ENCODE measurements at places on chromosomes 1 and 21. TPM values are rescaled to one million over a fixed set of nuclear protein-coding genes. Genes with fewer than 3 reads are reported as not detected.

DNA sequence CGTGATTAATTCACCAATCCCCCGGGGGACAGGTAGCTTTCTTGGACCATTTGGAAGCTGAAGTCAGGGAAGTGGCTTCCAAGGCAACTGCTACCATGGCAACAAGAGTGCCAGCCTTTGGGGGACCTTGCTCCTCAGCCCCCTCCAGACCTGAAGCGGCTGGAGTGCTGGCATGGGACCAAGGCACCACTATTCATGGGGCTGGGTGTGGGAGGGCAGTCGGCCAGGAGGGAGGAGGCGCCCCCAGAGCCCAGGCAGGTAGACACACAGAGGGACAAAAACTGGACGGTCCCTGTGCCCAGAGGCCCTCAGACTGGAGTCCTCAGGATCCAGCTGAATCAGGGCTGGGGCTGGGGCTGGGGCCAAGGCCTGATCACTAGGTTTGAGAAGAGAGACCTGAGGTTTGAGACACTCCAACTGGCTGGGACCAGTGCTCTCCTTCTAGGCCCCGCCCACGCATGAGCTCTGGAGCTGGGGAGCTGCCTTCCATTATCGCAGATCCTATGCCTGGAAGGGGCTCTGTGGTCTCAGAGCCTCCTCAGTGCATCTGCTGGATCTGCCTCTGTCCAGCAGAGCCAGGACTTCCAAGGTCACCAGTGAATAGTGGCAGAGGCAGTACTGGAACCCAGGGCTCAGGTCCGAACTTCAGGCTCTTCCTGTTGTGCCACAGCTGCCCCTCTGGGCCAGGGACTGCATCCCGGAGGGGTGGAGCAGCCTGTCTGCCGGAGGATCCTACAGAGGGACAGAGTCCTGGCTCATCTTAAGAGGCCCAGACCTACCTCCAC is 3.3 kb upstream of the KNCN start:
- no peak for DNase-seq

DNA sequence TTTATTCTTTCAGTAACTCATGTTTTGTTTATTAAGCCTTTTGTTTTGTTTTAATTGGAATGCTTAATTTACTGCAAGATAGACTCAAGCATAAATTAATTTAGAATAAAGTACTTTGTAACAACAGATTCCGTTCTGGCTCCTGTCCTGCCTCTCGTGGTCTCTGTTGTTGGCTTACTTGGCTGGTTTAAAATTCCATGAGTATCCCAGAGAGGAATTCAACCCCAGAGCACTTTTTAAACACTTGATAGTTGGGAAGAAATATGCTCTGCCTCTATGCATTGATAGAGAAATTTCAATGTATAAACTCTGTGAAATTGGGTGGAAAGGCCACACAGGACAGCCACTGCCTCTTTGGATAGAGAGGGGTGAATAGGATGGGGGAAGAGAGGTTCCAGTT is 89.7 kb downstream of the ATP5PO start:
- DNase-seq = peak; percentile 83

DNA sequence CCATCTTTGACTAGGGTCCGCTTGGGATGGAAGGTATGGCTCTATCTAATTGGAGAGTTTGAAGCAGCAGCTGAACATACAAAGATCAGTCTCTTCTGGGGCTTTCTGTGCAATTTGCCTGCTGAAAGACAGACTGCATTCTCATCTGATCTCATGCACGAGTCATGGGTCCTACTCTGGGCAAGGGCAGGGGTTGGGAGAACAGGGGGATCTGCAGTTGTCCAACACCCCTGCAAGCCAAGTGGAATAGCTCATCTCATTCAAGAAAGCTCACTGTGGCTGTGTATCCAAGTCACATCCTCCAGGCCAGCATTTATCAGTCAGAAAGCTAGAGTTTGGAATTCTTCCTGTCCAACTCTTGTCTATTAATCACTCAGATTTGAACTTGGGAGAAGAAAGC is 177.2 kb upstream of the C8B start:
- no peak for DNase-seq

DNA sequence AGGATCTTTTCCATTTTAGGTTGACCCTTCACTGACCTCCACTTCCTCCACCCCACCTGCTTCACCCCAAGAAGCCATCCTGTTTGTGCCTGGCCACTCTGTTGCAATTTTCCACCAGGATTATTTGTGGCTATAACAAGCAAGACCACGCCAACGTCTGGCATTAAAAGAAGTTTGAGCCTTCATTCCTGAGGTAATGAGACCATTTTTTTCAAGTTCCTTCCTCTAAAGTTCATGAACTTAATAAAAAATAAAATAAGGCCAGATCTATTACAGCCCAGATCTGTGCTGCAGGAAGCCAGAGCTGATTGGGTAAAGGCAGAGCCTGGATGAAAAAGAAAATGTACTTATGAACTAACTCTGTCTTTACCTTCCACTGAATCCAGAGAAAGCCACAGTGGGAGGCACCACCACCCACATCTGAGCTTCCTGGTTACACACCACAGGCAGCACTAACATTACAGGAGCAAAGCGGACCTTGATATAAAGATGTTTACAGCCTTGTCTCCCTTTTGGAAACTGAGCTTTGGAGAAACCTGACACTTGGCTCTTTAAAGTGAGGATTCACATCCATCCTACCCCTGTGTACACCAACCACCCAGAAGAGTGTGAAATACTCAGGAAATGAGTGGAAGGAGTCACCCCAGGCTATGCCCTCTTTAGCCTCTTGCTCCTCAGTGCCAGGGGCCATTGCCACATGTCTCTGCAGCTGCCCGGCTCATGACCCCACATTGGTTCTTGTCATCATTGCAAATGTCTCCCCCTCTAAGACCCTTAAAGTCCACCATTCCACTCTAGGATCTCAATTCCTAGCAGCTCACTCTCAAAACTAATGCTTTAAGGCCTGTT is 293.6 kb downstream of the PLPP3 start:
- DNase-seq = no peak

- no peak for DNase-seq
Observed at GRCh38 chr1:11507309-11507708, 28.4 kb downstream of the DISP3 start.

DNA sequence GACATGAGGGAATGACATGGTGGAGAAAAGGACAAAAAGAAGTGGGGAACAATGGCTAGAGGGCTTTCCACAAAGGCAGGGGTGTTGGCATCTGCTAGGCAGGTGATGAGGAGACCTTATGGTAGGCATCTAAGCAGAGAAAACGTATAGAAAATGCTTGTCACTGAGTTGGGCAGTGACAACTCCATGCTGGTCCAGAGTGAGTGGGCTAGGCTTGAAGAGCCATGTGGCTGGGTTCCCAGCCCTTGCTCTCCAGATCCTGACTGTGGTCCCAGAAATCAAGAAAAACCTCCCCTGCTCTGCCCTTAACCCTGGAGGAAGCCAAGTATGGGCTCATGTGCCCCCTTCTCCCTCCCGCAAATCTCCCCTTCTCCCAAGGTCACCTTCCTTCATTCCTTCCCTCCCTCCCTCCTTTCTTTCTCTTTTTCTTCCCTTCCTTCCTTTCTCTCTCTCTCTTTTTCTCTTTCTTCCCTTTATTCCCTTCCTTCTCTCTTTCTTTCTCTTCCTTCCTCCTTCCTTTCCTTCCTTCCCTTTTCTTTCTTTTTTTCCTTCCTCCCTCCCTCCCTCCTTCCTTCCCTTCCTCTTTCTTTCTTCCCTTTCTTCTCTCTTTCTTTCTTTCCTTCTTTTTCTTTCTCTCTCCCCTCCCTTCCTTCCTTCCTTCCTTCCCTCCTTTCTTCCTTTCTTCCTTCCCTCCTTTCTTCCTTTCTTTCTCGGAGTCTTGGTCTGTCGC is 102.8 kb downstream of the NAV1 start:
- peak; percentile 68 for DNase-seq

DNA sequence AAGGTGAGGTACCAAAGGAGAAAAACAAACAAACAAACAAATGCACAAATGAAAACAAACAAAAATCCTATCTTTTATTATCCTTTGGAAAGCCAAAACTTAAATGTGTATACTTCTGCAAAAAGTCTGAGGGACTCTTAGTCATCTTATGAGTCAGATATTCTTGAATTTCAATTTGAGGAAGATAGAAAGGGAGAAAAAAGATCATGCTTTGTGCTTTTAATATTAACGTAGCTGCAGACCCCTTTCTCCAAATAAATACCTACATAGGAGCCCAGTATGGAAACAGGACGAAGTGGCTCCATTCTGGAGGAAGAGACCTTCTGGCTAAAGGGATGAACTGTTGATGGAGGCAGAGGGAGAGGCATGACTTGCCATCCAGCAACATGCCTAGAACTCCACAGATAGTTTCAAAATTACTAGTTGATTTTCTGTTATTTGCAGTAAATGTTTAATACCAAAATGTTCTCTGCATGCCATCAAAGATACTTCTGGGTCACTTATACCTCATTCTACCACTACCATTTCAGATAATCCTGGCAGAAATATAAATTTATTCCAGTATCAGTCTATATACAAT is 25.4 kb downstream of the NUP210L start:
- peak; percentile 67 for DNase-seq

DNA sequence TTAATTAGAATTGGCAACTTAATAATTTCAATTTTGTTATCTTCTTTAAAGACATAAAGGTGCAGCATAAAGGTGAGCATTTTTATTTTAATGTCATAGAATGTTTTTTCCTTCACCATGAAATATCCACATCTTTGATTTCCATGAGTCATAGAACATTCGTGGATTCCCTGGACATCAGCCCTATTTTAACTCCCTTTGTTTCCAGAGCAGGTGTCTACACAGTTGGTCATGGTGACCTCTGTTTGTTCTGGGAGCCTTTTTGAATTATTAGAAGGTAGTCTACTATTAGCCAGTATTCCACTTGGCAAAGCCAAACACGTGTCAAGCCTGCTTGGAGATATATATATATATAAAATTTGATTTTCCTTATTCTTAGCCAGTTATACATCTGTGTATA is 572.9 kb downstream of the LTN1 start:
- DNase-seq = no peak

DNA sequence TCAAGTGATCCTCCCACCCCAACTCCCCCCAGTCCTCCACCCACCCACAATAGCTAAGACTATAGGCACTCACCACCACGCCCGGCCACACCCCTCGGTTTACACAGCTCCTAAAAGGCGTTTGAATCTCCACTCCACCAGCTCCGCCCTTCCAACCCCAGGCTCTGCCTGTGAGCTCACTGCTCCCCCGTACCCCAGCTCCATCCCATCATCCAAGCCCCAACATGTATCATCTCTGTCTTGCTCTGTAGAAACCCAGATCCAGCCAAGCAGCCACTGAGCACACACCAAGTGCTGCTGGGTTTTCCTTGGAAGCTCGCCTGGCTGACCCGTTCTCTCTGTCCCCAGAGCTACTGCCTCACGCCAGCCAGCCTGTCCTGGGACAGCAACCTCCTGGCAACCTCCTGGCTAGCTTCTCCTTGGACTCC is 12.0 kb upstream of the S100A2 start:
- peak; percentile 86 for DNase-seq

DNA sequence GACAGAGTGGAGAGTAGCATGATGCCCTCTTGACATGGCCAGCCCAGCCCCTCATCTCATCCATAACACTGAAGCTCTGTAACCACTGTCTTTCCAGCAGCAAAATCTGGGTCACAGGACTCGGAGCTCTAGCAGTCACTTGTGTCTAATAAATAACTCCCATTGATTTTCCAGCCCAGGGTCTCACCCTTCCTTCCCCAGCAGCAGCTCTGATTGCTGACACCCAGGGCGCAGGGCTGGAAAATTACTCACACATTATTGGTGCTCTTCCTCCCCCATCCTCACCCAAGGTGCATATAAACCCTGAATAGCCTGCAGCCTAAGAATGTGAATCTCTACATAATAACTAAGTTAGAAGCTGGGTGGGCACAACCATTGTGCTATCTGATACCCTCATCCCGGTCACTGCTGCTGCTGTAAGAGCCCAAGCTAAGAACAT is 21.1 kb upstream of the OR10J5 start:
- no peak for DNase-seq

GRCh38 chr1:214031267-214031650 is 43.5 kb downstream of the PROX1 start:
- no peak for DNase-seq

DNA sequence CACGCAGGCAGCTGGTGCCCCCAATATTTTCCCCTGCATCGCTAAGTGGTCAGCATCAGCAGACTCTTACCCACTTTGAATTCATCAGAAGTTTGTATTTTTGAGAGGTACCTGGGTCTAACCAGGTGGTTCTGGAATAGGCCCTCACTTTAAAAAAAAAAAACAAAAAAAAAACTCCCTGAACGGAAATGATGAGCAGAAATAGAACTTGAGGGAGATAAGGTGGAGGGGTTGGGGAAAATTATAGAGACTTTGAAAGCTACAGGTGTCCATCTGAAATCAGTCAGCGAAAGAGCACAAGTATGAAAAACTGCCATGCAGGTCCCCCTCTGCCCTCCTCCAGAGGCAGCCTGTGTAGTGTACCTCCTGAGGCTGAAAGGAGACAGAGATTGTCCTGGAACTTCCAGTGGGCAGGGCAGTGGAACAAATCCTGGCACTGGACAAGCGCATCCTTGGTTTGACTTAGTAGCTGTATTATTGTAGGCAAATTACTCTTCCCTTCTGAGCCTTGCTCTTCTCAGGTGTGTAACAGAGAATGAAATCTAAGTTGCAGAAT is 1.2 kb downstream of the SLAMF7 start:
- no peak for DNase-seq

- no peak for DNase-seq
Observed at GRCh38 chr1:110628323-110629105, 22.4 kb upstream of the KCNA2 start.

DNA sequence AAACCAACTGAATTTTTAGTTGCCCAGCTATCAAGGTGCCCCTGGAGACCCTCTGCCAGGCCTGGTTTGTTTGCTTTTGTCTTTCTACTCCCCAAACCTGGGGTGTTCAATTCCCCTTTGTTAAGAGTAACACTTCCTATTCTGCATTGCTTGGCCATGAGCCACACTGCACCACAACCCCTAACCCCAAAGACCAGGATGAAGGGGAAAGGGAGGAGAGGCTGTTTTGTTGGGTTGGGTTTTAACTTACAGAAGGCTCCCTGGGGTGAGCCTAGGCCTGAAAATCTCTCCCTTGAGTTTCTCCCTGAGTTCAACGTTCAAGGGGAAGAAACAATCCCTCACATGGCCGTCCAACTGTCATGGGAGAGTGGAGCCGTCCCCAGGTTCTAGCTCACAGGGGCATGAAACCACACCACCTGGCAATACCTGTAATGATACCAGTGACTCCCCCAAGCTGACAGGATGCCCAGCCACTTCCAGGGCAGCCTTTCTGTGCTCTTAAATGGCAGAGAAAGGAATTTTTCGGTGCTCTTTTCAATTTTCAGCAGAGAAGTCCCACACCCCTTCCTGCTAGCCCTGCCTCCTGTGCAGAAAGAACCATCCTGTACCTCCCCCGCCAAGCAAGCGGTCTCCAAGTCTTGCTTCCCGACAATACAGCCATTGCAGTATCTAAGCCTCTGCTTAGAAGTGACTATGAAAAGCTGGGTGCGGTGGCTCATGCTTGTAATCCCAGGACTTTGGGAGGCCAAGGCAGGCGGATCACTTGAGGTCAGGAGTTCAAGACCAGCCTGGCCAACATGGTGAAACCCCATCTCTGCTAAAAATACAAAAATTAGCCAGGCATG is 14.9 kb downstream of the SLC45A3 start:
- no peak for DNase-seq

Gene CTBS
- total RNA-seq = 13.0 TPM

Gene PSRC1
- total RNA-seq = 5.4 TPM

Gene PTPN7
- total RNA-seq = not detected

Gene SLC1A7
- under 0.01 TPM for total RNA-seq

Gene TNFRSF8
- under 0.01 TPM for total RNA-seq

Gene LCE1D
- not detected for total RNA-seq

Gene ST6GALNAC5
- 1.1 TPM for total RNA-seq

Gene NPR1
- total RNA-seq = under 0.01 TPM
